Esophagus mucosa (tissue), 1 donor: ENCODE measurements at places on chromosomes 2 and 18. TPM values are rescaled to one million over a fixed set of nuclear protein-coding genes. Genes with fewer than 3 reads are reported as not detected.

Gene DSG4
- not detected for total RNA-seq

DNA sequence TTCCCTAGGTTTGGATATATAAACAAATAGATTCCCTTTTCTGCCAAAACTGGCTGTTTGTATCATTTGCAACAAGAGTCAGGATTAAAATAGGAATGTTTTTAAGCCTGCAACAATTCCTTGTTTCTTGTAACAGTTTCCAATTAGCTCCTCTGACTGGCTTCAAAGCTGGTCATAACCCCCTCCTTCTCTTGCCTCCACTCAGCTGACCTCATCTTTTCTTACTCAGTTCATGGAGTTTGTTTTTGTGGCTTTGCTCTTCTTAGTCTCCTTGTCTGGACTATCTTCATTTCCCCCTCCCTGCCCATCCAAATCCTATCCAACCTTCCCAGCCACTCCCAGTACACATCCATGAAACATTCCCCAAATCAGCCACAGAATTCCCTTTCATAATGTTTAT is 14.3 kb upstream of the RAPH1 start:
- no peak for ATAC-seq

Gene CD207
- not detected for total RNA-seq

GRCh38 chr2:70890469-70891065 is 45.1 kb upstream of the ATP6V1B1 start:
- ATAC-seq: no peak

GRCh38 chr2:60064687-60065389 is 488.6 kb downstream of the BCL11A start:
- ATAC-seq: peak; percentile 60

Gene INPP5D
- total RNA-seq: 6.2 TPM

GRCh38 chr2:220353897-220354296 is 726.5 kb downstream of the SLC4A3 start:
- peak; percentile 78 for ATAC-seq

DNA sequence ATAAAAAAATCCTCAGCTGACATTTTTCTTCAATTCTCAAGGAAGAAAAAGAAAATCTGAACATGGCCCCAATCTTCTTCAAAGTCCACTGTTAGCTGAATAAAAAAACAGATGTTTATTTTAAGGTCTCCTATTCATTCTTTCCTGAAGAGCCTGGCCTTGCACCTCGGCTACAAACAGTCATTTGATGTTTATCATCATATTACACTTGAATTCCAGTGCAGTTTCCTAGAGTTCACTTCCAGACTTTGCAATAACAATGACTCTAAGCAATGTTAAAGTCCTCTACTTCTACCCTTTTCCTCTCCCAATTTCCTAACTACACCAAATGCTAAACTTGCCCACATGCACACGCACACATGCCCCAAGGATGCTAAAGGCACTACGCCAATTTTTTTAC is 70.1 kb downstream of the NOL10 start:
- no peak for ATAC-seq

DNA sequence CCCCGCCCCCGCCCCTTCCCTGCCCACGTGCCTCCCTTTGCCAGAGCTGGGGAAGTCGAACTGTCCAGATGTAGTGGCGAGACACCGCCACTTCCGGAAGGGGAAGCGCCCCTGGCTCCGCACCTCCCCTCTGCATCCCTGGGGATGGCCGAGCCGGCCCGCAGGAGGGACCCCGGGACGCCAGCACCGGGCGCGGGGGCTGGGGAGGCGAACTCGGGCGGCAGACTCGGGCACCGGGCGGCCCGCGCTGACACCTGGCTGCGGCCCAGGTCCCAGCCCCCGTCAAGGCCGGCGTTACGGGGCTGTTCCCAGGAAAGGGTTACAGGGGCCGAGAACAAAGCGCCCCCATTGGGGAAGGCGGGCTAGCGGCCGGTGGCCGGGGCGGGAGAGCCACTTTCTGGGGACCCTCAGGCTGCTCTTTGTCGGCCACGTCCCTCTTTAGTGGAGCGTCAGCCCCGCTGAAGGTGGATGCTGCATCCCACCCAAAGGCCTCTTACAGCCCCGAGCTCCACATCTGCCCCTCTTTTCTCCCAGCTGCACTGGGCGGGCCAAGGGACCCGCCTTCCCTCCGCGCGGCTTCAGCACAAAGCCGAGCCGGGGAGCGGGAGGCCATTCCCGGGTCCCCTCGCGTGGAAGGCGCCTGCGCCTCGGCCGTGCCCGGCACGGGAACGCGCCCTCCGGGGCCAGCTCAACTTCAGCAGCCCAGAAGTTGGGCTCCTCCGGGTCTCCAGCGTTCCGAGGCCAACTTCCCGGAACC is 1.3 kb downstream of the SDC1 start:
- ATAC-seq: peak; percentile 4

DNA sequence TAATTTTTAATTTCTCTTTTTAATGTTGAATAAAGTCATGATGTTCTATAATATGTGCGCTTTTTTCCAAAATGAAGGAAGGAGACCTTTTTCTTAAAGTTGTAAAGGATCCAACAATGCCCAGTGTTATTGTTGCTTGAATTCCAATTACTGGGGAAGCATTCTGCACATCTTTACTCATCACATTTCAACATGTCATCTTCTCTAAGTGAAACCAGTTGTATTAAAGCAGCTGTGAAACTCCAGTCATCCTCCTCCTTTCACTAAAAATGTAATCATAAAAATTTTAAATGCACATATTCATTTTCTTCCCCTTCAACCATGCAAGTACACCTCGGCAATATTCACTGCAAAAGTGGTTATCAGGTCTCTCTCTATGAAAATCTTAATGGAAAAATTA is 722.7 kb downstream of the TSN start:
- no peak for ATAC-seq

- ATAC-seq: no peak
These were observed 261.1 kb upstream of the FN1 start for GRCh38 chr2:215697003-215697402.

Gene STON1
- total RNA-seq: 2.4 TPM

DNA sequence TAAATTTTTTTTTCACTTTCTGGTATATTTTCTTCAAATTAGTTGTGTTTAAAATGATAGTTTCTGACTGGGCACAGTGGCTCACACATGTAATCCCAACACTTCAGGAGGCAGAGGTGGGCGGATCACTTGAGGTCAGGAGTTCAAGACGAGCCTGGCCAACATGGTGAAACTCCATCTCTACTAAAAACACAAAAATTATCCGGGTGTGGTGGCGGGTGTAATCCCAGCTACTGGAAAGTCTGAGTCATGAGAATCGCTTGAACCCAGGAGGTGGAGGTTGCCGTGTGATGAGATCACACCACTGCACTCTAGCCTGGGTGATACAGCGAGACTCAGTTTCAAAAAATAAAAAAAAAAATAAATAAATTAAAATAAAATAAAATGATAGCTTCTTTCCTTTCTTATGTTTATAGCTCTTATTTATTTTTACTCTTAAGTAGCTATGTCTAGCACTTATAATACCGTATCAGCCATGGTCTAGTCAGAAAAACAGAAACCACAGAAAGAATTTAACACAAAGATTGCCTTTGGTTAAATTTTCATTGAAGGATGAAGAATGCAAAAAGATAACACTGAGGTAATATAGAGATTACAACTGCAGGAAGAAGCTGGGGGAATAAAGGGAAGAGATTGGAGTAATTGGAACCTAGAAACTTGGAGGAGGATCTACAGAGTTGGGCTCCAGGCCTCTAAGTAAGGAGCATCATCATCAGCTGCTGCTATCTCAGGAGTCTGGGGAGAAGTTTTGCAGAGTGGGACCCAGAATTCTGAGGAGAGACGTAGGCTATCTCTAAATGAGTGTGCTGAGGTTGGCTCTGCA is 54.7 kb upstream of the MBOAT2 start:
- ATAC-seq: peak; percentile 91

Gene TUBA3D
- not detected for total RNA-seq

GRCh38 chr18:39862341-39862740 is 2092.7 kb upstream of the PIK3C3 start:
- no peak for ATAC-seq

DNA sequence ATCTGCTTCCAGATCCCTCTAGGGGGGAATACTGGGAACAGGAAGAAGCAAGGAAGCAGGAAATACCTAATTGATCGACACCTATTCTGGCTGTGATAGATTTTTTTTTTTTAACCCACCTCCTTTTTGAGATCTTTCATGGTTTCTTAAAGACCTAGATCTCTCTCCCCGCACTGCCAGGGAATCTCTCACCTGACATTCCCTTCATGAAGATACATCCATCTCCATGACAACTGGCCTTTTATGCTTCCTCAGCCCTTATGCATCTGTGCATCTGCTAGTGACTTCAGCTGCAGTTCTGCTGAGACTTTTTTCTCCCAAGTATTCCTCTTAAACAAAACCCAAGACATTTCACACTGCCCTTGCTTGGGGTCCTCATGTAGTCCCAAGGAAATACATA is 21.1 kb upstream of the CPO start:
- no peak for ATAC-seq

Gene EGR4
- total RNA-seq: not detected

Gene EVX2
- not detected for total RNA-seq

DNA sequence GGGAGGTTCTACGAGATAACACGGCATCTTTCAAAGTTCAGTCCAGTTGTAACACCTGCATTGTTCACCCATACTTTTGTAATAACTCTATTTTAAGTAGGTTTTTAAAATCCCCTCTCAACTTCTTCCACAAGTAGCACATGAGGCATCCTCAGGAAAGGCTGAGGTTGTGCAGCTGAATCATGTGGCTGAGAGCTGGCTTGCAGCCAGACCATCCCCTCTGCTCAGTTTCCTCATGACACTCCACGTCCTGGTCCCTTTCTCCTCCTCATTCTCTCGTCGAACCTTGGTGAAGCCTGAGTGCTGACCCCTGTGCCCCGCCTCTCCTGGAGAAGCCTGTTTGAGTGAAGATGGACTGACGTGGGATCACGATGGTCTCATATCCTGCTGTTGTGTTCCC is 42.5 kb downstream of the POU3F3 start:
- no peak for ATAC-seq

DNA sequence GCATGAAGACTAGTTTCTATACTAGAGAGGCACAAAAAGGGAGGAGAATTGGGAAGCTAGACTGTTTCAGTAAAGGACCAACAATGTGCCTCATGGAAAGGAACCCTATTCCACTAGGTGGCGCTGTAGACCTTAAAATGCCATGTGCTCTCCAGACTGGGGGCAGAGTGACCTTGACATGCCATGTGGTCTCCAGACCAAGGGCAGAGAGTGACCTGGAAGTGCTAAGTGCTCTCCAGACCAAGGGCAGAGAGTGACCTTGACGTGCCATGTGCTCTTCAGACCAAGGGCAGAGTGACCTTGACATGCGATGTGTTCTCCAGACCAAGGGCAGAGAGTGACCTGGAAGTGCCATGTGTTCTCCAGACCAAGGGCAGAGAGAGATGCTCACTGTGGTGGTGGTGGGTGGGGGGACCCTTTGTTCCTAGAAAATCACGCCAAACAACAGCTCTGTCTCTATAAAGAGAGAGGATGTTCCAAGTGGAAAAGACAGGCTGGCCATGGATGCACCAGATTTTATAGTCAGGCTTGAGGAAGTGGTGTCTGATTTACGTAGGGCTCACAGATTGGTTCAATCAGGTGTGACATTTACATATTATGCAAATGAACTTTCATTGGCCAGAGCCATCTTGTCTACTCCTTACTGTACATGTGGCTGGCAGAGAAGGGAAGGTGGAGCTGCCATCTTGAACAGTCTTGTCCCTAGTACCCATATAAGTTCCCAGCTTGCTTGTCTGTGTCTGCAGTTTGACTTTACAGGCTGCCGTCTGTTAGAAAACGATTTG is 344.0 kb upstream of the DDX18 start:
- ATAC-seq: no peak

Gene NMUR1
- 0.08 TPM for total RNA-seq

Gene B3GNT7
- total RNA-seq: 5.5 TPM

Gene CARF
- total RNA-seq: 6.6 TPM

Gene TCF7L1
- 4.5 TPM for total RNA-seq

DNA sequence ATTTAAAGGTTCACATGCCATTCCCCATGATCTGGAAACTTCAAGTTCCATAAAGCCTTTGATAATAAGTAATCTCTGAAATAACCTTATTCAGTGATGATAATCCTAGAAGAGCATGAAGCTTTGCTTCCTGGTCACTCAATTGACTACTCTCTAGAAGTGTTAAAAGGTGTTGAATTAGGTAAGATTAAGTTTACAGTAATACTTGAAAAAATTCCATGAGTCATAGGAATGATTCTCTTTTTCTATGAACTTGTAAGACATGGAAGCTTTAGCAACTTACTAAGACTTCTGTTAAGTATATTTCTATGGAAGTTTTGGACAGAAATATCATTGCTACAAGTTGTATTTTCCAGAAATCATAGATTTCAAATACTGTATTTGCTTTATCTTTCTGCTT is 100.6 kb downstream of the MYO1B start:
- ATAC-seq: peak; percentile 67

Gene C1QL2
- not detected for total RNA-seq

GRCh38 chr2:120765678-120766469 is 30.2 kb downstream of the GLI2 start:
- ATAC-seq: no peak

DNA sequence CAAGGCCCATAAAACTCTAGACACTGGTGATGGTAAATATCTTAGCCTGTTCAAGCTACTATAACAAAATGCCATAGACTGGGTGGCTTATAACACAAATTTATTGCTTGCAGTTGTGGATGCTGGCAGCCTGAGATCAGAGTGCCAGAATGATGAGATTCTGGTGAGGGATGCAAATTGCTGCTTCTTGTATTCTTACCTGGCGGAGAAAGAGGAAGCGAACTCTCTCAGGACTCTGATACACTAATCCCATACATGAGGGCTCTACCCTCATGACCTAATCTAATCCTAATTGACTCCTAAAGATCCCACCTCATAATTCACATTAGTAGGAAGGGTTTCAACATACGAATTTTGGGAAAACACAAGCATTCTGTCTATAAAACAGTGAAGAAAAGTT is 4.6 kb upstream of the IER3IP1 start:
- ATAC-seq: no peak

GRCh38 chr2:33577668-33578067 is 21.4 kb downstream of the FAM98A start:
- no peak for ATAC-seq

Gene RNF125
- 1.8 TPM for total RNA-seq

- peak; percentile 28 for ATAC-seq
These were observed 70.6 kb upstream of the ASAP2 start for GRCh38 chr2:9135822-9136558.

Gene PREPL
- total RNA-seq: 15.7 TPM

DNA sequence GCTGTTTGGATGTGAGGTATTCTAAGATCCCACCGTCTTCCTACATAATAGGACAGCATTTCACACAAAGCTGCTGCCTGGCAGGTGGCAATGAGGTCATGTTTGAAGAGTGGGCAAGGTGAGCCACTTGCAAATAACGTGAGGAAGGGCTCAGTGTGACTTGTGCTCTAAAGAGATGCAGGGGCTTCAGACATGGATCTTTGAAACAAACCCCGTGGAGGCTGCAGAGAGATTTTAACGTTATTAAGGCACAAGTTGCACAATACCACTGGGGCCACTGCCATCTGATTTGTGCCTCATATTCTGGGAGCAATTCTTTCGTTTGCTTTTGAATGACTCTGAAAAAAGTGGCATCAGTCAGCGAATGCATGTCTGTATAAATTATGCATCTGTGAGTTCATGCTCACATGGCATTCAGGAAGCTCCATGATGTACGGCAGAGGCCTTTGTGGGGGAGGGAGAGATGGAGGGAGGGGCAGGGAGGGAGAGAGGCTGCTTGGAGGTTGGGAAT is 362.0 kb downstream of the SOX11 start:
- ATAC-seq: no peak

Gene SRD5A2
- not detected for total RNA-seq
